Stimulated activated CD4-positive, alpha-beta T cell treated with anti-CD3 and anti-CD28 coated beads, Interleukin-2, amount 100 ng/mL, for 4 hours (primary cell): ENCODE measurements at places on chromosomes 6 and 20.
A peak's percentile ranks its signal among the peaks of the same experiment; 100 is the strongest.

DNA sequence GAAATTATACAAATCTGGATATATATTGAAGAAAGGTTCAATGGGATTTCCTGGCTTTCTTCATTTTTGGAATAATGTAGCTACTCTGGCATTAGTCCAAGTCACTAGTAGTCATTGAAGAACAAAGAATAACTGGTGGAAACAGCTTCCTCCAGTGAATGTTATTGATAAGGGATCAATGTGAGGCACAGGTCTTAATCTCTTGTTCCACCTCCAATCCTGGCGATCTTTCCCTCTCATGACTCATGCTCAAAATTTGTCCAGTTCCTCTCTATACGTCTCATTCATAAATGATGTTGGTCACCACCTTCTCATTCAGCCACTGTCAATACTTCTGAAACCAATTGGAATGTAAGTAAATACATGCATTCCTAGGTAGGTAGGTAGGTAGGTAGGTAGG lies 185.0 kb upstream of the BMP2 start:
- no peak for DNase-seq

DNA sequence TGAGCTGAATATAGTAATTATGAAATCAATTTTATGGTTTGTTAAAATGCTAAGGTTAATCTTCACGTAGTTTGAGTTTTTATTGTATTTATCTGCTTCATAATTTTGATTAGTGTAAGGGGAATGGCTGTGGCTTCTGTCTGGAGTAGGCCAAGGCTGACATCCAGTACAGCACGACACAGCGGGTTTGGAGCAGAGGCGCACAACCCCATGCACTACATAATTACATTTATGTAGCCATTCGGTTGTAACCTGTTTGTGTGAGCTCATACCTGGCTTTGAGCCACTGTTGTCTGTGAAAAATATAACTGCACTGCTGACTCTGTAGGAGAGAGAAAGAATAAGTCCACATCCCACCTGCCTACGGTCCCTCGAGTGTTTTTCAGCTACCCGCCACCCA lies 615.5 kb downstream of the EYS start:
- no peak for DNase-seq

DNA sequence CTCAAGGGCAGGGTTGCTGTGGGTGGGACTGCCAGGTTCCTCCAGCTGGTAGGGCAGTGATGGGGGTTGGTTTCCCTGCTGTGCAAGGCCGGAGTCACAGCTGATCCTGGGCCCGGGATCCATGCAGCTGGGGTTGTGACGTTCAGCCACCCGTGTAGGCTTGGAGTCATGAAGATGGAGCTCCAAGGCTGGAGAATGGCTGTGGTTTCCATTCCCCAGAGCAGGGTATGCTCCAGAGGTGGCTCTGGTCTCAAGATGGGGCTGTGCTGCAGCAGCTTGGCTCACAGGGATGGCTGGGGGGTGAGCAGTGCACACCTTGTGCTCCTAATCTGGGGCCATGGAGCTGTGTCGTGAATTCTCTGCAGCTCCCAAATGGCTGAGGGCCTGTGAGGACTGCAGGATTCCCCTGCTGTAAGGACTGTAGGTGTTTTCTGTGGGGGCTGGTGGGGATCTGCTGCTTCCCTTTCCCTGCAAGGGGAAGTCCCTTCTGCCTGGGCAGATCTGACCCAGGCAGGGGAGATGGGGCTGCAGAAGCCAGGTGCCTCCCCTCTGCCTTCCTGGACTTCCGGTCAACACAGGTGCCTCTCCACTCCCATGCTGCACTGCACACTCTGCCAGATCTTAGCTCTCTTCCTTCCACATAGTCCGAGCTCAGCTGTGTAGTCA lies 15.9 kb downstream of the KIF25 start:
- DNase-seq: no peak

DNA sequence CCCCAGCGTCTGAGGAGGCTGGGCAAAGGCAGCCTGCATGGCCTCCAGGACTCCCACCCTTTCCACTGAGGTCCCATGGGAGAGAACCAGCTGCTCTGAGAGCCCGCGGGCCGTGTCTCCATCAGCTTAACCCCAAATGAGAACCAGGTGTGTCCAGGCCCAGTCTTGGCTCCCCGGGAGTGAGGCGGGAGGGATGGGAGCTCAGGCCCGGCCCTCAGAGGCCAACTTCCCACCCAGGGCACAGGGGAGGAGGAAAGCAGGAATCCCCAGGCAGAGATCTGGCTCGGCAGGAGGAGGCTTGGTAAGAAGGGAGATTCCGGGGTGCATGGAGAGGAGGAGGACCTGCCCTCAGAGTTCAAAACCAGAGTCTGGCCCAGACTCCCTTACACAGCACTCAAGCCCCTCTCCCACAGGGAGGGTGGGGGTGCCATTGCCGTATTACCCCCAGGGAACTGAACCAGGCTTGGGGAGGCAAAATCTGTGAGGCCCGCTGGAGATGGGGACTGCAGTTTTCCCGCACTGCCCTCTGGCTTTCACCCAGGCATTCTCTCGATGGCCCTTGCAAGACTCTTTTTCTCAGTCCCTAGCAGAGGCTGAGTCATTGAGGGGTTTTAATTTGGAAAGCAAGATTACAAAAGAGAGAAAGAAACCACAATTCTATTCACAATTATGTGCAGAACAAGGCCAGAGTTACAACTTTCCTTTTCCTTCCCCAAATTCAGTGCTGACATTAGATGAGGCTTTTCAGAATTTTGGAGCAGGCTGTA lies 17.1 kb downstream of the FOXF2 start:
- no peak for DNase-seq

- no peak for DNase-seq
Measured at GRCh38 chr6:125054331-125054730, 92.1 kb downstream of the RNF217 start.

- DNase-seq: peak; percentile 69
Measured at GRCh38 chr6:90233994-90234393, 62.6 kb downstream of the BACH2 start.

DNA sequence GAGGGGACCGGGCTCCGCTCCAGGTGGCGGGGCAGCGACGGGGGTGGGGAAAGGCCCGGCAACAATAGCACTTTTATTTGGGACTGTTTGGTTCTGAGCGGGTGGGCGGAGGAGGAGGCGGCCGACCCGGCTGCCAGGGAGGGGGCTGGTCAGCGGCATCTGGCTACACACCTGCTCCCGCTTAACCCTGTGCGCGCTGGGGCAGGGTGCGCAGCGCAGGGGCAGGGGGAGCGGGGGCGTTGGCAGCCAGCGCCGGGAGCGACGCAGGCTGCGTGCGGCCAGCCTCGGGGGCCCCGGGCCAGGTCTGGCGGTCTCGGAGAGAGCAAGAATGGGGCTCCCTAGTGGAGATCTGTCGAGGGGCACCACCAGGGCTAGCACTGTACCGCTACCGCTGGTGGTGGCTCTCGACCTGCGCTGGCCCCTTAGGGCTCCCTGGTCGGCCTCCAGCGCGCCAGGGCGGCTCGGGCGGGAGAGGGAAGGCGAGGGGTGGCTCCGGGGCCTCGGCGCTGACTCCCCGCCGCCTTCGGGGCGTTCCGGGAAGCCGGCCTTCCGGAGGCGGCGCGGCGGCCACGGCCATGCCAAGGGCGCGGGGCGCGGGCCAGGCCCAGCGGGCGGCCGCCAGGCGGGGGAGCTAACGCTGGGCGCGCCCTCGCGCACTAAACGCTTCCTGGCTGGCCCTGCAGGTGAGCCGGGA lies 92.4 kb downstream of the NCR2 start:
- DNase-seq: peak; percentile 19

GRCh38 chr20:16272780-16273360 lies 300.4 kb downstream of the KIF16B start:
- no peak for DNase-seq

DNA sequence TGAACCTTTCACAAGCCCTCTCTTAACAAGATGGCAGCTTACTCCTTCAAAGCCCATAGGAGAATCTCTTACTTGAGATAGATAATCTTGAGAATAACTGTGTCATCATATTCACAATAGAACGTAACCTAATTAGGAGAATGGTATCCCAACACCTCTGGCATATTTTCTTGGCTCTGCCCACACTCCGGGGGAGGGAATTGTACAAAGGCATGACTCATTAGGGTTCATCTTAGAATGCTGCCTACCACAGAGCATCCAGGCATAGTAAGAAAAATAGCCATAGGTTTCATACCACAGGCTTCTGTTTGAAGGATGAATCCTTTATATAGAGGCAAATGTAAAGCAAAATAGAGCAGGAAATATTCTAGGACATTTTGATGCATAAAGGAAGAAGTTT lies 1100.6 kb upstream of the CITED2 start:
- DNase-seq: no peak
